Stimulated activated CD4-positive, alpha-beta T cell treated with anti-CD3 and anti-CD28 coated beads, TNF-alpha, amount 100 ng/mL, for 4 hours (primary cell): ENCODE measurements at places on chromosomes 11 and 22.
A peak's percentile ranks its signal among the peaks of the same experiment; 100 is the strongest.

GRCh38 chr11:106925245-106925644 is 93.0 kb downstream of the GUCY1A2 start:
- no peak for DNase-seq

- no peak for DNase-seq
These were observed 9.6 kb downstream of the WT1 start for GRCh38 chr11:32425761-32426160.

GRCh38 chr11:17638311-17638710 is 81.1 kb upstream of the MYOD1 start:
- no peak for DNase-seq

DNA sequence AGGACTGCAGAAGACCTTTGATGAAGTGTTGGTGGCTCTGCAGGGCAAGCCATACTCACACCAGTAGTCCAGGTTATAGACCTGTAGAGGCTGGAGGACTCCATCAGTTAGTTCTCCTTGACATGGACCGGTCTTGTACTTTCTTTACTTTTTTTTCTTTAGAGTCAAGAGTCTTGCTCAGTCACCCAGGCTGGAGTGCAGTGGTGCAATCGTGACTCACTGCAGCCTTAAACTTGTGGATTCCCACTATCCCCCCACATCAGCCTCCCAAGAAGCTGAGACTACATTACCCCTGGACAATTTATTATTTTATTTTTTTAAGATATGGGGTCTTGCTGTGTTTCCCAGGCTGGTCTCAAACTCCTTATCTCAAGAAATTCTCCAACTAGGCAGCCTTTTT is 49.6 kb upstream of the E2F8 start:
- DNase-seq: no peak

DNA sequence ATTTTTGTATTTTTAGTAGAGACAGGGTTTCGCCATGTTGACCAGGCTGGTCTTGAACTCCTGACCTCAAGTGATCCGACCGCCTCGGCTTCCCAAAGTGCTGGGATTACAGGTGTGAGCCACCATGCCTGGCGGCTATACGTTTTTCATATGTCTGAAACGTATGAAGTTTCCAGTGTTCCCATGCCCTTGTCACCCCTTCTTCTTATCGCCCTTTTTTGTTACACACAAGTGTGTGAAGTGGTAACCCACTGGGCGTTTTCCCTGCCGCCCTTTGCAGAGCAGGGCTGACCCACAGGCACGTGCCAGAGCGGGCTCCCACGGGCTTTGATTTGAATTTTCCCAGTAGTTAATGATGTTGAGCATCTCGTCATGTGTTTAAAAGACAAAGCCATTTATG is 17.0 kb downstream of the PIM3 start:
- no peak for DNase-seq

DNA sequence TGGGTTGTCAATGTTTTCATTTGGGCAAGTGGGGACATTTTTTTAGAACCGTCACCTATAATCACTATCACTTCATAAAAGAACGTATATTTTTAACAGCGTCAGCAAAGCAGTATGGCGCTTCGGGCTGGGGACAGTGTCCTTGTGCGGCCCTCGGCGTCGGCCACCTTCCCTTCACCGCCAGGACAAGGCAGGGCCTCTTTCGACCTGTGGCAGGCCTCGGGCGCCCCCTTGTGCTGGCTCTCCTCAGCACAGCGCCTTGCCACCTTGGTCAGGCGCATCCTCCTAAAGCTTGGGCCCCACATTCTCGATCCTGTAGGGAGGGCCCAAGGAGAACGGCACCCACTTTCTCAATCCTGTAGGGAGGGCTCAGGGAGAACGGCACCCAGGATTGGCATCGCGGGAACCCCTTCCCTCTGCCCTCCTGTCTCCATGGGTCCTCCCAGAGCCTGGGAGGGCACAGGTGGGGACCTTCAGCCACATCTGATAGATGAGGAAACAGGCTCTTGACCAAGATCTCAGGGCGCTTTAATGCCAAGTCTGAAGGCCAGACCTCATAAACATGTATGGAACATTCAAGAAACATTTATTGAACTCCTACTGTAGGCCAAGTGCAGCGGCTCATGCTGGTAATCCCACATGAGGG is 11.5 kb upstream of the FADD start:
- DNase-seq: peak; percentile 13

DNA sequence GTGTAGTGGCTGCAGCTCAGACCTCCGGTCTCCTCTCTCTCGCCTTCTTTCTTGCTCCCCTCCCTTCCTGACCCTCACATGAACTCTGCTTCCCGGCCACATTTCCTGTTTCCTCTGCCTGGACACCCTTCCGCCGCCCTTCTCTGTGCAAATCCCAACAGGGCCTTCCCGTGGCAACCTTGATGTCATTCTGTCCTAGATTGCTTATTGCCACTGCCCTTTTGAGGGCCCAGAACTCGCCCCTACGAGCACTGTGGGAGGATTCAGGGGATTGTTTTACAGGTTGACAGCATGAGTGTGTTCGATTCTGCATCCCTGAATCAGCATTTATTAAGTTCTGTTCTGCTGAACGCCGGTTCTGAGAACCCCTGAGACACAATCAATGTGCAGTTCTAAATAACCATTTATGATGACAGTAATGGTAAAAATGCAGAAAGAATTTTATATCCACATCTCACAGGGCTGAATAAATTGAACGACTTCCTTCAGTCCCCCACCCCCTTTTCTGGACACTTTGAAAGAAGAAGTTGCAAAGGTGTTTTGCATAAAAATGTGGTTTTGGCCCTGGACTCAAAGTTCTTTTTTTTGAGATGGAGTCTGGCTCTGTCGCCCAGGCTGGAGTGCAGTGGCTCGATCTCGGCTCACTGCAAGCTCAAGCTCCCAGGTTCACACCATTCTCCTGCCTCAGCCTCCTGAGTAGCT is 6.4 kb downstream of the BATF2 start:
- DNase-seq: no peak

GRCh38 chr11:91778758-91779157 is 445.9 kb upstream of the FAT3 start:
- DNase-seq: no peak

- no peak for DNase-seq
These were observed 52.3 kb downstream of the CSF2RB start for GRCh38 chr22:36965696-36966095.

- no peak for DNase-seq
These were observed 230.0 kb downstream of the SOX6 start for GRCh38 chr11:16126362-16126761.

DNA sequence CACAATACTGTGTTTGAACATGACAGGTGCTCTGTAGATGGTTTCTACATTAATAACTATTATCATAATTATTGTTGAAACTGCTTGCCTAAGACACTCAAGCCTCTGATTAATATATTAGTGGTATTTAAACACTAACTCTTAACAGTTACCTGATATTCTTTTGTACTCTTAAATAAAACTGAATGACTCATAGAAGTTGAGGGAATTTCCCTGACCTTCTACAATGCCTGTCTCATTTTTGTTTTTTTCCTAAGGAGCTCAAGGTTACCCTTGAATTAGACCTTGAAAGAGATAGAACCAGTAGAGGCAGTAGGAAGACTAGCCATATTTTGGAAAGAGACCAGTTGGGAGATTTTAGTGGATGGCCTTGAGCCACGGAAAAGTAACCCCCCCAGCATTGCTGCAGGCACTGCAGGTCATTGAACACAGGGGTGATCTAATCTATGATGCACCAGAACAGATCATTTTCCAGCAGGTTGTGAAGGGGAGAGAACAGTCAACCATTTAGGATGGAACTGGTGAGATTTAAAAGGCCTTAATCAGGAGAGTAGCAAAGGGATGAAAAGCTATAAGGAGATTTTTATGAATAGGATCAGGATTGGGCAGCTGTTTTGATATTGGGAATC is 148.3 kb downstream of the PGR start:
- no peak for DNase-seq

DNA sequence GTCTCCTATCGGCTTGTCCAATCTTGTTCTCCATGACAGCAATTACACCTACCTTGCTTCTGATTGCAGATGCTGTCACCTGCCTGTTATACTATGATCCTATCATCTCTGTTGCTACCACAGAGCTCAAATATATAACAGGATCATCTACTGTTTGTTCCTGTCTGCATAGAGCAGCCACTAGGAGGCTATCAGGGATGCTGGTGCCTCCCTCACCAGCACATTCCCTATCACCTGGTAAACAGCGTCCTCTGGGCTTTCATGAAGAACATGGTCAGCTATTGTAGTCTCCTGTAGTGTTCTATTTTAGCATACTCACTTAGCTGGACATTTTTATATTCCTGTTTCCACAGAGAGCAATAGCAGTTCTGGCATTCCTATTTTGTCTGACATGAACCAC is 87.8 kb upstream of the FAT3 start:
- DNase-seq: no peak

DNA sequence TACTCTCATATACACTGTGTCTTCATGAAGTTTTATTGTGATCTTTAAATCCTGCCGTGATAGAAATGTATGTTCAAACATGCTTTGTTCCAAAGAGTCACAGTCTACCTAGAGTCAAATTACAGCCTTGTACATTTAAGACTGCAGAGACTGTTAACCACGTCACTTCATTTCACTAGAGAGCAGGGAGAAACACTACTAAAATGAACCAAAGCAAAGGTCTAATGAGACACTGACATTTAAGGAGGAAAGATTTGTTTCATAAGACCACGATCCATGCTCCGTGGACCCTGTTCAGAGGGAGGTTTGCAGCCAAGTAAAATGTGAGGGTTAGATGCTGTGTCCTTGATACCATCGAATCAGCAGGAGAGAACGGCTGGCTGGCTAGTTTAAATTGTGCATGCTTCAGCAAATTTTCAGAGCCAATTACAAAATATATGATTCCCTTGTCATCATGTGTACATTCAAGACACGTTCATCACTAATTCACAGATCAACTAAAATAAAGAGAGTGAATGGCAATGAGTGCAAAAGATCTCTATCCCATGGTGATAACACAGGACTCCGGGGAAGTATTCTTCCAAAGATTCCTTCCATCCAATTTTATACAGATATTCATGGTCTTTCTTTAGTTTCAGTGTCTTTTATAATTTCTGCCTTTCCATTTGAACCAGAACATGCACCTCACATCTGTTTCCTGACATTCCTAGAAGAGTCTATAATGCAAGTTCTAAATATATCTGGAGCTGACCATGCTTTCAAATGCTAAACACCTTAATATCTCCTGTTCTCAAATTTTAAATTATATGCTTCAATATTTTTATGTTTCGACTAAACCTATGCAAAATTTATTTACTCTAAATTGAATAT is 960.9 kb upstream of the FAT3 start:
- DNase-seq: no peak

GRCh38 chr11:46247090-46247489 is 30.4 kb upstream of the CREB3L1 start:
- no peak for DNase-seq

DNA sequence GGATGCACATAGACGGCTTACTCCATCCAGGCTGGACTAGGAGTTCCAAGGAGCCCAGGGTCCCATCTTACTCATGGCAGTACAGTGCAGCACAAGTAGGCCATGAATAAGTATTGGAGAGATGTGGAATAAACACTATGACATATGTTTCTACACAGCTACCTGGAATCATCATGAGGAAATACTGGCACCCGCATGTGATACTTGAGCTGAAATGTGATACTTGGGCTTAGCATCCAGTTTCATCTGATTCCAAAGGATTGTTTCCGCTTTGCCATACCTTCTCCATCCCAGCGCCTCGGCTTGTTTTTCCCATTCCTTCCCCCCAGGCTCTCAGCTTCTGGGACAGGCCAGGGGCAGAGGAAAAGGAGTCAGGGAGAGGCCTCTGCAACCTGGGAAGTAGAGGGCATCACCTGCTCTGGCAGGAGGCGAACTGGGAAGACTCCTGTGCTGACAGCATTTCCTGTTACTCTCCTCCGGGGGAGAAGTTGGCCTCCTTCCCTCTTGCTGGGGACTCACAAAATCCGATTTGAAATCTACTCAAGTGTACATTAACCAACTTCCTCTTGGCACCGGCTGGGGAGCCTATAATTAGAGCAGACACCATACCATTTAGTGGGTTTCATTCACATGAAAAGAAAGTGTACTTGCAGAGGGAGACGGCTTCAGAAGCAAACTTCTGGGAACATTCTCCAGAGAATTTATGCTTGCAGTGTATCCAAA is 187.8 kb downstream of the MIAT start:
- DNase-seq: no peak

DNA sequence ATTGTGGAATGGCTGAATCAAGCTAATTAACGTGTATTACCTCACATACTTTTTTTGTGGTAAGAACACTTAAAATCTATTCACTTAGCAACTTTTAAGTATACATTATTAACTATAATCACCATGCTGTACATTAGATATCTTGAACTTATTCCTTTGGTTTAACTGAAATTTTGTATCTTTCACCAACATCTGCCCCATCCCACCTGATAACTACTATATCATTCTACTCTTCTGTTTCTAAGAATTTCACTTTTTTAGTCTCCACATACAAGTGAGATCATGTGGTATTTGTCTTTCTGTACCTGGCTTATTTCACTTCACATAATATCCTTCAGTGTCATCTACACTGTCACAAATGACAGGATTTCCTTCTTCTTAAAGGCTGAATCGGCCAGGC is 17.1 kb upstream of the VWA5A start:
- DNase-seq: no peak

GRCh38 chr22:28601915-28602314 is 77.7 kb downstream of the TTC28 start:
- DNase-seq: no peak

DNA sequence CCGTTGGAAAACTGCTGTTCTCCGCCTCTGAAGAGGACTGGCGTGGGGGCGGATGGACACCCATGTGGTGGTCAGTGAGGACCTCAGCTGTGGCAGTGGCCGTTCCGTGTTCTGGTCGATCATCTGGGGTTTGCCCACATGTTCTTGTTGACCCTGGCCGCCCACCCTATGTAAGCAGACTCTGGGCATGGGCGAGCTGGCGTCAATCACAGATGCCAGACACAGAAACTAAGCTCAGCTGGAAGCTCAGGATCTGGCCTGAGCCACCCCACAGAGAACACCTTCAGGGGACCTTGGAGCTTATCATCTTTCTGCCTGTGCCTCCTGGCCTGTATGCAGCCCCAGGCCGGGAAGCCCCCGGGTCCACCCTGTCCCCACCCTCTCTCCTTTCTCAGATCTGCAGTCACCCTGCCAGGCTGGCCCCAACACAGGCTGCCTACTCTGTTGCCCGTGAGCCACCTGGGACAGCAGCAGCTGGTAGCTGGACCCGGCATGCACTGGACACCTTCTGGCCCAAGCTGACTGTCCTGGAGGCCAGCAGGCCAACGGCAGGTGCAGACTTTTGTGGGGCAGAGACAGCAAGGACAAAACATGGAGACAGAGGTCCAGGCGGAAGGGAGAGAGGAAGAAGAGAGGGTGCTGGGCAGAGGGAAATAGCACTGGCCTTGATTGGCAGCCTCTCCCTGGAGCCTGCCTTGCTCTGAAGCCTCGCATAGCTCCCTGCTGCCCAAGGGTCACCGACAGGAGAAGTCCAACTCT is 91.5 kb downstream of the PHF21B start:
- DNase-seq: no peak

- DNase-seq: no peak
These were observed 15.3 kb upstream of the ZC3H12C start for GRCh38 chr11:110077831-110078325.

GRCh38 chr11:64876229-64876750 is 2.1 kb downstream of the EHD1 start:
- no peak for DNase-seq

- DNase-seq: no peak
These were observed 3.9 kb upstream of the GNAZ start for GRCh38 chr22:23066200-23067022.

- no peak for DNase-seq
These were observed 105.2 kb downstream of the WNT7B start for GRCh38 chr22:45871721-45872120.

- no peak for DNase-seq
These were observed 238.7 kb downstream of the FAM181B start for GRCh38 chr11:82494988-82495432.

GRCh38 chr22:34113381-34113780 is 193.1 kb upstream of the LARGE1 start:
- DNase-seq: no peak
